ENCODE measurements at places on chromosomes 12 and 14. TPM values are rescaled to one million over a fixed set of nuclear protein-coding genes. Genes with fewer than 3 reads are reported as not detected.

CYP27B1 gene
- total RNA-seq: 12.9 TPM

PIP4K2C gene
- 654 TPM for total RNA-seq

KRT4 gene
- total RNA-seq: not detected

SLC6A12 gene
- not detected for total RNA-seq

ACSM4 gene
- not detected for total RNA-seq

KRT6C gene
- not detected for total RNA-seq

NANOG gene
- not detected for total RNA-seq

AGAP2 gene
- 0.89 TPM for total RNA-seq

HOXC4 gene
- 1.4 TPM for total RNA-seq

EVL gene
- 10.8 TPM for total RNA-seq

KRT83 gene
- not detected for total RNA-seq

NPFF gene
- total RNA-seq: not detected

GRCh38 chr12:27843714-27844245 is 63.7 kb upstream of the MANSC4 start:
- peak; percentile 63 for DNase-seq

DNA sequence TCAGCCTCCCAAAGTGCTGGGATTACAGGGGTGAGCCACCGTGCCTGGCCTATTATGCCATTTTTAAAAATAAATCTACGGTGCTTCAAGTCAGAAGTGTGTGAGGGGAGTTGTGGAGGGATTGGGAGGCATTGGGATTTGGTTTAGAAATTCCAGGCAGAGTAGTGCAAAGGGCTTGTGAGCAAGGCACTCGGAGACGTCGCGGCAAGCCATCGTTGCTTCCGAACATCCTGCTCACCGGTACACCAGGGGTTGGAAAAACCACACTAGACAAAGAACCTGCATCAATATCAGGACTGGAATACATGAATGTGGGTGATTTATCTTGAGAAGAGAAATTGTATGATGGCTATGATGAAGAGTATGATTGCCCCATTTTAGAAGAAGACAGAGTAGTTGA is 227.0 kb downstream of the ALG10 start:
- no peak for DNase-seq

DNA sequence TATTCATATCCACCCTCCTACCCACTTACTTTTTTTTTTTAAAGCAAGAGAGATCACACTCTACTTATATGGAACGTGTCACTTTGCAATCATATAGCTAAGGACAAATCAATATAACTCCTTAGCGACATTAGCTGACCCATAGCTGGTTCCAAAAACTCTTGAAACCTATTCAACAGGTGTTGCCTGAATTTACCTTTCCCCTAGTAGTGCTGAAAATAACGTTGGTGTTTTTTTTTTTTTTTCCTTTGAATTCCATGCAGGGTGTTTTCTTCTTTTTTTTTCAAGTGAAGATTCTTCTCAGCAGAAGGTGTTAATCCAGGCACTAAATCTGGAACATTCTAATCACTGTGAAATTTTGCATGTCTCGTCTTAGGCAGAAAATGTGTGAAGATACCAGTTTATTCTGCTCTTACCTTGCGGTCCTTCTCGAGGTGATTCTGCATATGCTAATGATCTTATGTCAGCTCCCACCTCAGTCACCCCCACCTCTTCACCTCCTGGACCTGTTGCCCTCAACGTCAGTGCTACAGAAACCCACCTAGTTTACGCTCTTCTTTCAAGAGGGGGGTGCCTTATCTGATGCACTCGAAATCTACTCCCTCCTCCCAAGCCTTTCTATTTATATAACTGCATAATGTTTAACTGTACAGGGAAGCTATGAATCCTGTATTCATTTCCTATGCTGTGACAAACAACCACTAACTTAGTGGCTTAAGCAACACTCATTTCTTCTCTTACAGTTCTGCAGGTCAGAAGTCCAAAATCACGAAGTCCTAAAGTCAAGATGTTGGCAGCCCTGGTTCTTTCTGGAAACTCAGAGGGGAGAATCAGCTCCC is 7.1 kb upstream of the VPS37B start:
- DNase-seq: no peak

DNA sequence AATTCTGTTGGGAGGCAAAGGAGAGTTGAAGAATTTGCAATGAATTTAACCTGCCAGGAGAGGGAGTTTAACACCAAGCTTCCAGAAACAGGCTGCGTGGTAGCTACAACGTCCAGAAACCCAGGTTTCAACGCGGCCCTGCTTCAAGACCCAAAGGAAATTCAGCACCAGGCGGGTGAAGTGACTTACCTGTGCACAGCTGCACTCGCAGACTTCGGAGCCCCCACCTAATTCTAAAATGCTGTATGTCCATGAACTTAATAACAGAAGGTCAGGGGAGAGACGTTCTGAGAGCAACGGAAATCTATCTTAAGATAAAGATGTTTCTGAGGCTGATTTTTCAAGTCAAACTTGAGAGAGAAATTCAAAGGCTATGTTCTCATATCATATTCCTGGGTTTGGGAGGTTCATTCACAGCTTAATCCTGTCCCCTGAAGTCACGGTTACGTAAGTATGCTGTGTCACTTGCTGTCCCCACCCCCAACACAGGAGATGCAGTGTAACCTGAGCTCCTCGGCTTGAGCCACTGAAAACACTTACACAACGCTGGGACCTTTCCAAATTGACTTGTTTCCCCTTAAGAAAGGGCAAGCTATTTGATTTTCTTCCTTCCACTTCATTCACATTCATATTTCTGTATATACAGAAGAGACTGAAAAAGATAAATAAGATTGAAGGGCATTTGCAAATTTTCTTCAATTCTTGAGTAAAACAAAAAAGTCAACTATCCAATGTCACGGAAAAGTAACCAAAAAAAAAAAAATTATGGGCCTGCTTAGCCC is 22.7 kb downstream of the CLIP1 start:
- DNase-seq: peak; percentile 77

DNA sequence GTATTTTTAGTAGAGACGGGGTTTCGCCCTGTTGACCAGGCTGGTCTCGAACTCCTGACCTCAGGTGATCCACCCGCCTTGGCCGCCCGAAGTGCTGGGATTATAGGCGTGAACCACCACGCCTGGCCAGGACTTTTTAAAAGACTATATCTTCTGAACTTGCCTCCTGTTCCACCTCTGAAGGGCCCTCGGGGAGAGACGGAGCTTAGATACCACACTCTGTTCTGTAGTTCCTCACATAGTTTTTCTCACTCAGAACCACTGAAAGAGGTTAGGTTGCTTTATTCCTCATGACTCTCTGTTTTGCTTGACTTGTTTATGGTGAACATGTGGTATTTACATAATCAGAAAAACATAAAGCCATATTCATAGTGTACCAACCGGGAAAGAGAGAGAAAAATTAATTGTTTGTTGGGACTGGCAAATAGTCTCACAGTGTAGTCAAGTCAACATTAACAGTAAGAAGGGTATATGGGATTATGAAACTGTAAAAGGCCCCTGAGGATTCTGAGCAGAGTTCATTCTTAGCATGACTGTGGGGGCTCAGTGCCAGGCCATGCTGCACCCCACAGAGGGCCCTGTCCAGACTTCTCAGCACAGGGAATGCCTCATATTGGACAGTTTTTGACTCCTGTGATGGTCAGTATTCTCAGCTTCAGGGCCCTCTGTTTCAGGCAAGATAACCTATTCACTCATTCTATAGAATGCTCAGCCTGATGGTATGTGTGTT is 342.3 kb downstream of the ZFP36L1 start:
- DNase-seq: no peak

- no peak for DNase-seq
Measured at GRCh38 chr12:45304514-45305178, 88.8 kb downstream of the ANO6 start.

GRCh38 chr14:96148631-96149030 is 56.0 kb upstream of the BDKRB2 start:
- peak; percentile 35 for DNase-seq

DNA sequence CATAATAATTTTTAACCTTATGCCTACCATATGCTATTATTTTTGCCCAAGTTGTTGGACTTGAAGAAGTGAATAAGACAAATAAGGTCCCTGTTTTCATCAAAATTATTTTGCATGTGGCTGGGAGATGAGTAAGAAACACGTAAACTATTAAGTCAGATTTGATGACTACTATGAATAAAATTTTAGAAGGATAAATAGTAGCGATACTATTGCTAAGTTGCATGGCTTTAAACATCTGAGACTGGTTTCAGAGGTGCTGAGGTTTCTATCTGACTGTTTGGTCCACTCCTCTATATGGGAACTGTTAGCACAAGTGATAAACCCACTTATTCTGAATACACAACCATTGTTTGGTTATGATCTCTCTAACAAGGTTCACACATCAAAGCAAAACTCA is 674.3 kb upstream of the MDGA2 start:
- DNase-seq: no peak

- no peak for DNase-seq
Measured at GRCh38 chr14:99535448-99535847, 54.2 kb downstream of the CCNK start.

- no peak for DNase-seq
Measured at GRCh38 chr14:93220509-93220908, 13.5 kb downstream of the UBR7 start.

DNA sequence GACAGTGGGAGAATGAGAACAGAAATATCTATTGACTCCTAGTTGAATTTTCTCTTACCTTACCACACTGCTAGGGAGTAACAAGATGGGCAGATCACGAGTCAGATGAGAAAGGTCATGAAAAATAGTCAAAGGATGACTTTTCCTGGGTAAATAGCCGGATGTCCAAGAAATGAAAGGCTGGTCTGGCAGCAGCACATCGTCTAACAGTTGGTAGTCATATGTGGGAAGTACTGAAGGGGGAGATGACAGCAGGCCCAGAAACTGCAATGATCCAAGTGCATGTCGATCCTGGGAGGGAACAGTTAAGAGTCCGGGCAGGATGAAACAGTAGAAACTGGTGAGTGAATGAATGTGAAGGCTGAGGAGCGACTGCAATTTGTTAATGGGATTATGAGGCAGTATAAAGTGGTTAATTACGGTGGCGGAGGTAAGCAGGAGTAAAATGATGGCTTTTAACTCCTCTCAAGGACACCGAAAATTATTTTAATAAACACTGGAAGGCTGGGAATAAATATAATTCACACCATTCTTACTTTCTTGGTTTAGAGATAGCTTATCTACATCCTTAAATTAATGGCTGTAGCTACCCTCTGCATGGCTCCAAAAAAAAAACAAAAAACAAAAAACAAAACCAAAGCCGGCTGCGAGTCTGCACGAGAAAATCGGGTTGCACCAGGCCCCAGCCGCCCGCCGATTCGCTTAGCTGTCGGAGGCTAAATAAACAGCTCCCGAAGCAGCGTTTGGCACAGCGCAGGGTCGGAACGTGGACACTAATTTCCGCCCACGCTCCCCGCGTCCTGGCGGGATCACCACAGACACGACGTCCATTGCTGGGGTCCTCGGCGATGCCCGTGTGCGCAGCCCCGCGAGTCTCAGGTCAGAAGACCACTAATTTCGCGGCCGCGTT is 1.0 kb upstream of the ERC1 start:
- DNase-seq: peak; percentile 66

GRCh38 chr12:18261273-18261672 is at the start of gene PIK3C2G:
Gene PIK3C2G, plus strand, starts transcription at chr12:18261518. Its CDS starts 20,564 bp downstream, at chr12:18282082.
- no peak for DNase-seq

- no peak for DNase-seq
Measured at GRCh38 chr12:88238406-88238805, 96.3 kb downstream of the TMTC3 start.

- no peak for DNase-seq
Measured at GRCh38 chr14:69268763-69269162, 8.8 kb downstream of the GALNT16 start.

GRCh38 chr14:90569606-90570387 is 173.0 kb downstream of the CALM1 start:
- DNase-seq: no peak

DNA sequence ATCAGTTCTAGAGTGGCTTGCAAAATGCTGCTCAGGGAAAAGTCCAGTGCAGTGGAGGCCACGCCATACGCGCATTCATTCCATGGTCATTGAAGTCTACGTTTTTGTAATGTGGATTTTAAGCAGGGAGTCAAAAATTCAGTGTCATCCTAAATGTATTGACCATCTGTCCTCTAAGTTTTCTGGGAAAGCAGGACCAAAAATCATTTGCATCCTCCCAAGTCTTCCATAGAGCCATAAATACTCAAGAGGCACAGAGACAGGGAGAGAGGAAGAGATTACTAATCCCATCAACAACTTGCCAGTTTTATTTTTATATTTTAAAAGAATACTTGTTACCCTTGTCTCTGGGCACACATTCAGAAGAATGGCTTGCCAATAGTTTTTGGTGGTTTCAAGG is 36.9 kb downstream of the RHOJ start:
- no peak for DNase-seq
